ENCODE measurements at places on chromosomes 1 and 21. TPM values are rescaled to one million over a fixed set of nuclear protein-coding genes. Genes with fewer than 3 reads are reported as not detected.

HMCN1 gene
- total RNA-seq, result 0.14 TPM

PROK1 gene
- total RNA-seq, result not detected

CLEC20A gene
- total RNA-seq, result not detected

CTSK gene
- total RNA-seq, result 2.1 TPM

DNA sequence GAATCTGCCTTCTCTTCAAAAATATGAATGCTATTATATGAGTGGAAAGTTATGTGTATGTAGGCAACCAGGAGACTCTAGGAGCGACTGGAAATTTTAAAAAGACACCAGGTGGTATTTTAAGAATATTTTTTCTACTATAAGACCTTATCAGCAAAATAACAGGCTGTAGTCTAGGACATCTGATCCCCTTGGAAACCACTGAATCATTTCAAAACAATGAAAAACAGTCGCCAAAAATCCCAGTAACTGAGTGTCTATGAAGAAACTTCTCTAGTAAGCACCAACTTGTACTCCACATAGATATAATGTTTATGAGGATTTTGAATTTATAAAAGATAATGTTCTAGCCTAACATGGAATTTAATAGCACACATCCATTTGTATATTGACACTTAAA is 358.5 kb downstream of the GPATCH2 start:
- no peaks in the 10 kb centered on the region for H3K4me1 ChIP-seq
- no peak overlapping the region for H3K4me3 ChIP-seq
- no peak for DNase-seq
